ENCODE measurements at places on chromosomes 6 and 20. TPM values are rescaled to one million over a fixed set of nuclear protein-coding genes. Genes with fewer than 3 reads are reported as not detected.
A peak's percentile ranks its signal among the peaks of the same experiment; 100 is the strongest.

- H3K36me3 ChIP-seq = no peaks in the 10 kb centered on the region
- no peak for ATAC-seq
- H3K4me3 ChIP-seq = no peak overlapping the region
Measured at GRCh38 chr20:12058216-12058615, 140.5 kb downstream of the BTBD3 start.

CST3 gene
- not detected for total RNA-seq

ABHD16A gene
- 31.4 TPM for total RNA-seq

DNA sequence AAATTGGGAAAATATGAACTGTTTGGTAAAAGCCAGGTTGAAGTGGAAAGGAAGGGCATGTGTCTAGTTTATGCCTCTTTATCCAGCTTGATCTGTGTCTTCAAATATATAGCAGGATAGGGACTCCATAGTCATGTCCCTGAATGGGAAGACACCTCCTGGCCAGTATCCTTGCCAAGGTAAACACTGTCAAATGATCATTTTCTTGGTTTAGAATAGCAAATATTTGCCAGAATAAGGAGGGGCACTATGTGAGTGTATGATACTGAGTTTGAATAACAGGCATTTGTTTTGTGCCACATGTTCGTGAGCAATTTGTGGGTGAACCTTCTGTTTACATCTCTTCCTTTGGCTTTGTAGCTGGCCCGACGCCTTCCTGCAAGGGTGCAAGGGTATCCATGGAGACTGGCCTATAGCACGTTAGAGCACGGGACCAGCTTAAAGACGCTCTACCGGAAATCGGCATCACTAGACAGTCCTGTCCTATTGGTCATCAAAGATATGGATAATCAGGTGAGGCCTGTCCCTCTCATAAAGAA, 34.2 kb upstream of the HINT3 start:
- no peaks in the 10 kb centered on the region for H3K27me3 ChIP-seq
- H3K4me3 ChIP-seq = peak overlapping the region; percentile 82
- H3K36me3 ChIP-seq = peaks cover 94% of the 10 kb centered on the region
- peaks cover 33% of the 10 kb centered on the region for H3K4me1 ChIP-seq

DNA sequence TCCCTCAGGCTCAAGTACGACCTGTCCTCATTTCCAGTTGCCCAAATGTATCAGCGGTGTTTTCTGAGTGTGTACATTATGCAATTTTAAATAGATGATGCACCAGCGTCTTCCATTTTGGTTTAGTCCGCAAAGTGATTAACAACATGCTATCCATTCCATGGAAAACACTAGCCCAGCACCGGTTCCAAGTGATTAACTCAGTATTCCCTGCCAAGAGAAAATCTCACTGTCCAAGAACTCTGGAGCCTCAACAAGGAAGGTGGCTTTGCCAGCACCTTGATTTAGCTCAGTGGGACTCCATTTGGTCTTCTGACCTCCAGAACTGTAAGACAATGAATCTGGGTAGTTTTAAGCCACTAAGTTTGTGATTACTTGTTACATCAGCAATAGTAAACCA, 107.2 kb downstream of the FOXC1 start:
- H3K27me3 ChIP-seq = no peaks in the 10 kb centered on the region
- H3K36me3 ChIP-seq = no peaks in the 10 kb centered on the region
- ATAC-seq = no peak
- H3K4me1 ChIP-seq = no peaks in the 10 kb centered on the region
- no peak overlapping the region for H3K27ac ChIP-seq

DNA sequence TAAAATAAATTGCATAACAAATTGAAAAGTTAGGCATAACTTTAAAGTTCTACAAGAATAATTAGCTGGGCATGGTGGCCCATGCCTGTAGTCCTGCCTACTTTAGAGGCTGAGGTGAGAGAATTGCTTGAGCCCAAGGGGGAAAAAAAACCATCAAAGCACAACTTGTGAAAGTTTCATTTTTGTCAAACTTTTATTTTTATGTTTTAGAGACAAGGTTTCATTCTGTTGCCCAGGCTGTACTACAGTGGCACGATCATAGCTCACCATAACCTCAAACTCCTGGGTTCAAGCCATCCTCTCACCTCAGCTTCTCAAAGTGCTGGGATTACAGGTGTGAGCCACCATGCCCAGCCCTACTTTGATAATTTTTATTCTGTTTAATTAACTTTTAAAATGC, 14.2 kb downstream of the KATNA1 start:
- H3K27me3 ChIP-seq = no peaks in the 10 kb centered on the region
- H3K4me1 ChIP-seq = no peaks in the 10 kb centered on the region
- H3K4me3 ChIP-seq = no peak overlapping the region
- peaks cover 53% of the 10 kb centered on the region for H3K36me3 ChIP-seq

TNF gene
- 69.5 TPM for total RNA-seq

DNA sequence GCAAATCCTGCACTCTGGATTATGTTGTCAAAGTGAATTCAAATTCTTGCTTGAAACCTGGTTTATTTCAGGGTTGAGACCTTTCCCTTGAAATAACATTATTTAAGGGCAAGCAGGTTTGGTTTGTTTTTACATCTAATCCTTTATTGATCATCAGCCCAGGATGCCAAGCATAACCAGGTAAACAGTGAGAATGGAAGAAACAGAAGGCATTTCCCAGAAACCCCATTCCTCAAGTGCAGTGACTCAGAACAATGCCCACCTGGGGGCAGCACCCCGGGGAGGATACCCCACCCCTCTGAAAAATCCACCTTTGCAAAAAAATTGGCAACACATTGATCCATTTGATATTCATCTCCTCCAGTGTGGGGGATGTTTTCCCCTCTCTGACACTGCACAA, 32.5 kb downstream of the POFUT1 start:
- H3K36me3 ChIP-seq = peaks cover 27% of the 10 kb centered on the region
- H3K4me3 ChIP-seq = no peak overlapping the region
- no peaks in the 10 kb centered on the region for H3K27me3 ChIP-seq
- peak overlapping the region; percentile 32 for H3K27ac ChIP-seq
- peaks cover 10% of the 10 kb centered on the region for H3K4me1 ChIP-seq
- peak; percentile 37 for ATAC-seq

HCK gene
- 0.15 TPM for total RNA-seq

HLA-DOB gene
- total RNA-seq = 4.2 TPM

- no peaks in the 10 kb centered on the region for H3K36me3 ChIP-seq
- H3K4me3 ChIP-seq = no peak overlapping the region
- no peak overlapping the region for H3K27ac ChIP-seq
- no peaks in the 10 kb centered on the region for H3K4me1 ChIP-seq
- no peaks in the 10 kb centered on the region for H3K27me3 ChIP-seq
- ATAC-seq = no peak
Measured at GRCh38 chr20:18377896-18378481, 88.8 kb downstream of the DZANK1 start.

DNA sequence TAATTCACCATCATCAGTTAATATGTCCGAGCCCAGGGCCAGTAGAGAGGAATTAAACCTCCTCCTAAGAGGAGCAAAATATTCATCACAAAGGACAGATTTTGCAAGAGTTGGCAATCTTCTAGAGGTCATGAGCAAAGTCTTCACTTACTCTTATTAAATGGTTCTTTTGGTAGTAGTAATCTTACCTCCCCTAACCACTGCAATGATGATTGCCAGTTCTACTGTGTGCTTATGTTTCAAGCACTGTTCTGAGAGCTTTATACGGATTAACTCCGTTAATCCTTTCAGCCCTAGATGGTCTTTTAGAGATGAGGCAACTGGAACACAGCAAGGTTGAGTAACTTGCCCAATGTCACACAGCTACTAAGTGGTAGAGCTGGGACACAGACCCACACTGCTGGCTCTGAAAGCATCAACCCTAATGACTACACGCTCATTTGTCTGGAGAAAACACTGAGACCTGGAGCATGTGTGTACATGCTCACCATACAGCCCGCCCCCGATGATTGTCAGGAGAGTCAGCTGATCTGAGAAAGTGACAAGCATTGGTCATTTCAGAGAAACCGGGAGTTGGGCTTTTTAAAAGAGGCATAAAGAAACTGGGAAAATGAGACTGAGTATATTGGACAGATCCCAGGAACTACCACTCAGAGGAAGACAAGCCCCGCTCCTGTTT, 276.0 kb downstream of the NRN1 start:
- H3K27me3 ChIP-seq = no peaks in the 10 kb centered on the region
- peak overlapping the region; percentile 32 for H3K27ac ChIP-seq
- H3K4me3 ChIP-seq = no peak overlapping the region
- H3K4me1 ChIP-seq = peaks cover 3% of the 10 kb centered on the region
- no peak for ATAC-seq

HNF4A gene
- not detected for total RNA-seq

HCRTR2 gene
- not detected for total RNA-seq

C20orf202 gene
- total RNA-seq = not detected

GRCh38 chr6:30219244-30219643, 6.0 kb upstream of the TRIM26 start:
- no peak overlapping the region for H3K27ac ChIP-seq
- H3K4me3 ChIP-seq = no peak overlapping the region
- ATAC-seq = peak; percentile 74
- peaks cover 16% of the 10 kb centered on the region for H3K4me1 ChIP-seq

DNA sequence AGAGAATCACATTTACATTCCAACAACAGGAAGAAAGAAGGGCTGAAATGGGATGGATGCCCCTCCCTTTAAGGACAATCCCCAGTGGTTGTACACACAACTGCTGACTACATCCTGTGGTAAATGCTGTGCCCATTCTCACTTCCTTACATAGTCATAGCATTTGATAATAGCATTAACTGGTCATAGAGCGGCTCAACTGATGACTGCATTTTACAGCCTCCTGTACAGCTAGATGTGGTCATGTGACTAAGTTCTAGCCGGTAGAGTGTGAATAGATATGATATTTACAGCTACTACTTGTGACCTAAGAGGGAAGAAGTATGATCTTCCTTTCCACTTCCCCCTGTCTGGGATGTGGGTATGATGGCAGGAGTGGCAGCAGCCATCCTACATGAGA, 24.7 kb downstream of the KCNK17 start:
- peaks cover 3% of the 10 kb centered on the region for H3K27me3 ChIP-seq
- H3K4me3 ChIP-seq = no peak overlapping the region
- H3K4me1 ChIP-seq = no peaks in the 10 kb centered on the region
- no peak overlapping the region for H3K27ac ChIP-seq
- H3K36me3 ChIP-seq = no peaks in the 10 kb centered on the region

DNA sequence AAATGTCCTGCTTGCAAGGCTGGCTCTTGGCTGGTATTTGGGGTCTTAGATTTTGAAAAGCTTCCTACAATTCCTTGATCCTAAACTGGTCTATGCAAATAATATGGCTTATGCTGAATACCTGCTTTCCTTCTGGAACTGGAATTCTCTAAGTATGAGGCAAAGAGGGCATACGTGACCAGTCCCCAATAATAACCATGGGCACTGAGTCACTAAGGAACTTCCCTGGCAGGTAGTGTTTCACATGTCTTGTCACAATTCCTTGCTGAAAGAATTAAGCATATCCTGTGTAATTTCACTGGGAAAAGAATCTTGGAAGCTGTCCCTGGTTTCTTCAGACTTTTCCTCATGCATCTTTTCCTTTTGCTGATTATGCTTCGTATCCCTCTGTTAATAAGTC, 106.5 kb downstream of the MMS22L start:
- H3K36me3 ChIP-seq = peaks cover 64% of the 10 kb centered on the region
- no peak for ATAC-seq
- H3K27me3 ChIP-seq = no peaks in the 10 kb centered on the region
- H3K27ac ChIP-seq = no peak overlapping the region

ABRACL gene
- 94.3 TPM for total RNA-seq

SCRT2 gene
- not detected for total RNA-seq

DNA sequence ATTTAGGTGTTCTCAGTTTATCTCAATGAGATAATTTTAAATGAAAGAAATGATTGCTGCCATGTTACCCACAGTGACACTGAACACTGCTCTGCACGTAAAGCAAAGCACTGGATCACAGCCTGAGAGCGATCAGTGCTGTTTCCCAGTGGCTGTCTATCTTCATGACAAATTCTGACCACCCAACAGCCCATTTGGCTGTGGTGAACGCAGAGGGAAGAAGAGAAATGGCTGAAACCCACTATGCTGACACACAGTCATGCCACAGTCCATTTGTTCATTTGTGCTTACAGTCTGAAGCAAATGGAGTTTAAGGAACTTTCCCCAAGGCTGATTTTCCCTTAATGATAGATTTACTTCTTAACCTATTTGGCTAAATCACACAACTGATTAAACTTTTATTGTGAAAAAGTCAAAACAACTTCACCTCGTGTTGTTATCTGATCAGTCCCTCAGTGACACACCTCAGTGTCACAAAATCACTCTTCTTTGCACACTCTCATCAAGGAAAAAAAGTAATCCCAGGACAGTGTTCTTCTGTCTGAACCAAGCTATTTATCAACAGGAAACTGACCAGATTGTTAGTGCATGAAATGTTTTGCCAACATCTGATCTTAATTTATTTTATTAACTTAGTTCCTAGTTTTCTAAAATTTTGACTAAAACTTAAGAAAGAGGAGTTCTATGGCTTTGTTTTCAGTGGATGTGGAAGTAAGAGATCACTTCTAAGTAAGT, 225.1 kb downstream of the TBX18 start:
- no peaks in the 10 kb centered on the region for H3K27me3 ChIP-seq
- no peak for ATAC-seq

GRCh38 chr6:1597924-1598323, 11.8 kb upstream of the FOXC1 start:
- no peak overlapping the region for H3K27ac ChIP-seq
- no peaks in the 10 kb centered on the region for H3K36me3 ChIP-seq
- H3K27me3 ChIP-seq = peaks cover 63% of the 10 kb centered on the region
- no peak overlapping the region for H3K4me3 ChIP-seq
- H3K4me1 ChIP-seq = peaks cover 4% of the 10 kb centered on the region

GRCh38 chr6:136090929-136091328, 159.2 kb downstream of the MTFR2 start:
- no peaks in the 10 kb centered on the region for H3K36me3 ChIP-seq
- H3K4me1 ChIP-seq = no peaks in the 10 kb centered on the region
- no peak overlapping the region for H3K27ac ChIP-seq
- H3K27me3 ChIP-seq = peaks cover 5% of the 10 kb centered on the region
- ATAC-seq = no peak

DNA sequence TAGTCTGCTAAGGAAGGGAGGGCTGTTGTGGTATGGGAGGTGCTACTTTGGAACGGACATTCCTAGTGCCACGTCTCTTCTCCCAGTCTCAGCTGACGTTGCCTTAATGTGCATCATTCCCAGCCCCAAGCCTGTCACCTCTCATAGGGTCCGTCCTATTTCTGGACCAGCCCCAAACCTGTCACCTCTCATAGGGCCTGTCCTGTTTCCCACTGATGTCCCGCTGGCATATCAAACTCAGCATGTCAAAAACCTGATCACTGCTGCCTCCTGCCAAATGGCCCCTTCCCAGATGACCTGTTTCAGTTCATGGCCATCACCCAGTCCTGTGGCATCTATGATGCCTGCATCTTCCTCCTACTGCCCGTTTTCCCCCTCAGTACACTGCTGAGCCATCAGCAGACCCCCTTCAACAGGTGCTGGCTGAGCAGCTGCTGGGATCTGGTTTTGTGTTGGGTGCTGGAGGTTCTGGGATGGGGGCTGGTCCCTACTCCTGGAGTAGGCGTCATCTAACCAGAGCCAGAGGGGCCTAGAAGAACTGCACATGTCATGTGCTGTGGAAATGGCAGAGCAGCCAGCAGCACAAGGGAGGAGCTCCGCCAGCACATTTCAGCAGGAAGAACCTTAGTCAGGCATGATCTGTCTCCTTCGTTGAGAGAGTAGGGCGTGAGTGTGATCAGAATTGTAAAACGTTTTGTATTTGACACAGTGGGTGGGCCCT, 3.3 kb downstream of the ENTPD6 start:
- no peak overlapping the region for H3K4me3 ChIP-seq
- H3K27me3 ChIP-seq = no peaks in the 10 kb centered on the region
- H3K36me3 ChIP-seq = peaks cover 5% of the 10 kb centered on the region
- H3K4me1 ChIP-seq = peaks cover 31% of the 10 kb centered on the region
- no peak for ATAC-seq
- H3K27ac ChIP-seq = peak overlapping the region; percentile 10

- H3K4me3 ChIP-seq = no peak overlapping the region
- no peak for ATAC-seq
- H3K4me1 ChIP-seq = no peaks in the 10 kb centered on the region
- H3K36me3 ChIP-seq = no peaks in the 10 kb centered on the region
- peaks cover 7% of the 10 kb centered on the region for H3K27me3 ChIP-seq
Measured at GRCh38 chr6:168495133-168495532, 54.1 kb downstream of the SMOC2 start.

Data from activated T-helper 17 cell treated with anti-CD3 and anti-CD28 coated beads, Interleukin-2, amount 50 U/mL, for 72 hours (primary cell).